ENCODE measurements at places on chromosomes 4 and X.

DNA sequence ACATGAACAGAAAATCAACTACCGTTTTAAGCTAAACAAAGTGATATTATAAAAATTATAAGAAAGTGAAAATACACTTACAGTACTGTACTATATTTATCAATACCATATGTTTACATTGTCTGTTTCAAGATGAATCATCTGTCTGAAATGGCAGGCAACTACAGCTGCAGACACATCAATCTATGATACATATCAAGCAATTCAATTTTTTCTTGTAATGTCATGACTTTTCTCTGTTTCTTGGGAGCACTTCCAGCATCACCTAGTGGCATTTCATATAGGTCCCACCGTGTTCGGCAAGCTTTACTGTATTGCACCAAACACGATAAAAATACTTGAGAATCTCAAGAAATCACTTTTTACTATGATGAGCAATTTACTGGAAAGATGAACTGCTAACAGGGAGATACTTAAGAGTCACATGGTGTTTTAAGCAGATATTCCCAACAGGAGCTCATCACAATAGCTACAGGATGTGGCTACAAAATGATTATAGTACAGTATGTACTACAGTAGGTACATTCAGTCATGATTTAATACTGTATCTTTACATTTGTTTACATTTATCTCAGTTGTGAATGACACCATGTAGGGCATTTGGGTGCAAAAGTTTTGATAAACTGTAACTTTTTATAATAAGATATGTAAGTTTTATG, 207.4 kb downstream of the ADAM29 start:
- no peak for DNase-seq

- no peak for DNase-seq
Observed at GRCh38 chr4:146269228-146269653, 54.9 kb downstream of the REELD1 start.

DNA sequence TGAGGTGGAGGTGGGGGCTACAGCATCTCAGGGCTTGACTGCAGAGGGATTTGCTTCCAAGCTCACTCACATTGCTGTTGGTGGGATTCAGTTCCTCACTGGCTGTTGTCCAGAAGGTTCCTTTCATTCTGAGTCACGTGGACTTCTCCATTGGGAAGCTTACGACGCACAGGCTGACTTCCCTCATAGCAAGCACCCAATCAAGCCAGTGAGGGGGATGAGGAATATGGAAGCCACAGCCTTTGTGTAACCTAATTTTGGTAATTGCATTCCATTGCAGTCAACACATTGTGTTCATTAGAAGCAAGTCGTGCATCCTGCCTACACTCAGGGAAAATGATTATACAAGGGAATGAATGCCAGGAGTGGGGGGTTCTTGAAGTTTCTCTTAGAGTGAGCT, 32.7 kb upstream of the MXRA5 start:
- DNase-seq = no peak

DNA sequence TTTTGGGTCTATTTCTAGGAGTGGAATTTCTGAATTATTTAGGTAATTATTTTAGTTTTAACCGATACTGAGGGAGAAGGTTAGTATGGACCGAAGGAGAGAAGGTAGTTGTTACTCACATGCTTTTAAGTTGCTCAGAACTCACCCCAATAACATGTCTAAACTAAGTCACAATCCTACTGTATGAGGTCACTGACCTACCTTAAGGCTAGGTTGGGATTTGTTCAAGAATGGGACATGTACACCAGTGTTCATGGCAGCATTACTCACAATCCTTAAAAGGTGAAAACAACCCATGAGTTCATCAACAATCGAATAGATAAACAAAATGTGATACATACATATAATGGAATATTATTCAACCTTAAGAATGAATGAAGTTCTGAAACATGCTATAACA, 90.5 kb downstream of the MSN start:
- no peak for DNase-seq

DNA sequence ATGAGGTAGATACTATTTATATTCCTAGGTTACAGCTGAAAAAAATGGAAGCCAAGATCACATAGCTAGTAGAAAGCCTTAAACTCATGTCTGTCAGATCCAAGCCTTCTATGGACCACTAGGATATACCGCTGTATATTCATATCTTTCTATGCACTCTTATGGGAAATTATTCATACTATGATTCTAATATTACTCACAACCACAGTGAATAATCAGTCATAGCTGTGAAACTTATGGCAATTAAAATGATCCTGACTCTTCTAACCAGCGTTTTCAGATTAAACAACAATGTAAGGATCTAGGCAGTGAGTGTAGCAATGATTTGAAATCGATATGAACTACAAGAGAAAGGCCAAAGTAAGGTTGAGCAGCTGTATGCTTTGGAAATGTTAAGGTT, 111.0 kb downstream of the RASGEF1B start:
- DNase-seq = no peak

- DNase-seq = no peak
Observed at GRCh38 chr4:165971933-165972332, 98.9 kb downstream of the TLL1 start.

Measured in NT2/D1 (cell line).